RCC 7860 (cell line): ENCODE measurements at places on chromosomes 2 and 18.

- no peak for DNase-seq
Observed at GRCh38 chr2:58939388-58939787, 698.3 kb upstream of the FANCL start.

DNA sequence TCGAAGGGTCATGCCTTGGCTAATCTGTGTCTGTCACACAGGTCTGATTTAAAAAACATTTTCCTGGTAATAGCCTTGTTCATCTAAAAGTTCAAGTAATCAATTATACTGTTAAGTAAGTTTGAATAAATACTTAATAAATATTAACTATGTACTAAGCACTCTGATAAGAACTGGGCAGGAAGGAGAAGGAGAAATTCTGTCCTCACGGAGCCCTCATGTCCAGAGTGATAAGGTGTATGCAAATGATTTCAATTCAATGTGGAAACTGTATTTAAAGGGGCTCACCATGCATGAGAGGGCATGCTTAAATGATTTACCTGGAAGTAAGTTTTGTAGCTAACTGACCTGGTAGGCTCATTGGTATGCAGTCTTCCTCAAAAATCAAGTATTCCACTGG, 94.0 kb upstream of the LYPD6 start:
- no peak for DNase-seq

DNA sequence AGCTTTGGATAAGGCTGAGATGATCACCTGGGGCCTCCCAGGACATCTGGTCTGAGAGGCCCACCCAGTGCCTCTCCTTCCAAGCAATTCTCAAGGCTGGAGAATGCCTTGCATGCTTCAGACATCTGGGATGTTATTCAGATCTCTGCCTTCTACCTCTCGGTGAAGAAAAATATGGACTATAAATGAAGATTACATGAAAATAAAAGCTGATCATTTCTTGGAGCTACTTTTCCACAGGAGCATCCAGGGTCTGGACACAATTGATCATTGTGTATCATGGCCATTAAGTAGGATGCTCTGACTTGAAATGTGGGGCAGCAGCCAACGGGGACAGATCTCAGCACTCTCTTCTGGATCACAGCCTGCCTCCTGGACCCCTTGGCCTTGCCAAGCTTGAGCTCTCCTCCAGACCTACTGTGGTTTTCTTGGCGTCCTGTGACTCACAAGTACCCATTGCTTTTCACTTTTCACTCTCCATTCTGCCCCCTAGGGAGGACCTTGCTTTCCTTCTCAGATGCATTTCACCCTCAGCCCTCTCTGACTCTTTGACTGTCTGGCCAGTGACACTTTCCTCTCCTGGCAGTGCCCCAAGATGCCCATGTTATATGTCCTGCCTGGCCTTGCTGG, 203.1 kb downstream of the INSIG2 start:
- DNase-seq: no peak

DNA sequence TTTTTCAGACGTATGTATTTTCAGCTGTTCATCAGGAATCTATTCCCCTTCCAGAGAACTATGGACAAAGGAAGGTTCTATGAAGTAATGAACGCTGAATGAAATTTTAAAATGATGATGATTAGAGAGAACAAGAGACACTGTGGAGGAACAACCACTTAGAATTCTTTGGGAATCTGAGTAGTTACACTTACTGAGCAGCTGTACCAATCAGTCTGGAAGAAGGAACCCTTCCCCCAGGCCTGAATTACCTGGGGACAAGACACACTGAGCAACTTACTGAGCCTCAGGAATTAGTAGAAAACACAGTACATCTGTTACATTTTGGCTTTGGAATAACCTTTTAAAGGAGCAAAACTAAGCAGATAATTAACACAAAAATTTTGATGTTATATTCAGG, 1.9 kb downstream of the MSTN start:
- no peak for DNase-seq

- DNase-seq: no peak
Observed at GRCh38 chr18:73563345-73563744, 584.3 kb downstream of the FBXO15 start.
